Hair follicle dermal papilla cell (primary cell): ENCODE measurements at places on chromosomes 13 and 19. TPM values are rescaled to one million over a fixed set of nuclear protein-coding genes. Genes with fewer than 3 reads are reported as not detected.

Gene SSC5D
- total RNA-seq: 48.0 and 60.0 TPM in 2 replicates

Gene POSTN
- total RNA-seq: 26.4 and 116 TPM in 2 replicates

Gene LILRA5
- not detected in 2 replicates for total RNA-seq

Gene FREM2
- total RNA-seq: 0.16 TPM in 1 of 2 replicates, not detected in the other

Gene SAFB2
- 27.3 and 29.8 TPM in 2 replicates for total RNA-seq

Gene ZNF30
- total RNA-seq: 1.7 and 2.6 TPM in 2 replicates

Gene NCAN
- total RNA-seq: under 0.01 TPM in 1 of 2 replicates, not detected in the other

Gene VSTM1
- total RNA-seq: not detected in 2 replicates

Gene COX7A1
- total RNA-seq: 13.3 and 14.1 TPM in 2 replicates
